ENCODE measurements at places on chromosomes 7 and 10.

GRCh38 chr10:30577048-30577447 lies 52.5 kb downstream of the LYZL2 start:
- no peak for DNase-seq

DNA sequence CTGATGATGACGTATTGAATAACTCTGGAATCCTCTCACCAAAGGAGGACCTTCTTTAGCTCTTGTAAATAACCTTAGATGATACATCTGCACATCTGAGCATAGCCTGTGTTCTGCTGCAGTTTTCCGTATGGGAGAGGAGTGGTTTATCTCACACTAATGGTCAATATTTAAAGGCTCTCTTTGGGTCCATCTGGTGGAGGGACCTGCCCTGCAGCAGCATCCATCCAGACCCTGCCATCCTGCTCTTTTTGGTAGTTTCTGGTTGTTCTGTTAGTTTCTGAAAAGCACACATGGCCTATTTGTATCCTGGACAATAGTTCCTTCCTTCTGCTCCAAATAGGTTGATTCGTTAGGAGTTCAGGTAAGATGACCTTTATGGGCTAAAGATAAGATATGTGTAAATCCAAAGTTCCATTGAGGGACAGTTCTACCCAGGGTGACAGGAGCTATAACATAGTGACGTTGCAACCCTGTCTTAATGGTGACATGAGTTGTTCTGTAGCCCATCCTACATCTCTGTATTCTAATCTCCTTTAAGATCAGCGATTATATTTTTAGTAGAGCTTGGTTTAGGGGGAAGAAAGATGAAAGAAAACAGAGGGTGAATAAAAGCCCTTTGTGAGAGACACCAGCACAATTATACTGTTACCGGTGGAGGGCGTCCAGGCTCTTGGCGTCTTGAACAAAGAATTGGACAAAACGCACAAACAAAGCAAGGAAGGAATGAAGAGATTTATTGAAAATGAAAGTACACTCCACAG lies 60.0 kb upstream of the KLF14 start:
- no peak for DNase-seq

DNA sequence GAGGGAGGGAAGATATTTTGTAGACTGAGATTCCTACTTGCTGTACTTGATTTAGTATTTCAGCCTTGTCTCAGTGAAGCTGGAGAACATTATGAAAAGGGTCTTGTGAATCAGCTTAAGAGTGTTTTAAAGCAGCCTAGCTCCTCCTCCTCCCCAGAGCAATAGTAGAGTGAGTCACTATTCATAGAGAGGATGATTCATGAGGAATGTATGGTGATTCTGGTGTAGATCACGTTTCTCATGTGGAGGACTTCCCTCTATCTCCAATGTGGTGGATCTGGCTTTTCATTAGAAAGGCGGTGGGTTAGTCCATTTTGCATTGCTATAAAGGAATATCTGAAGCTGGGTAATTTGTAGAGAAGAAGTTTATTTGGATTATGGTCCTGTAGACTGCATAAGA lies 340.1 kb upstream of the CHRM2 start:
- no peak for DNase-seq

GRCh38 chr10:11695779-11696178 lies 46.4 kb upstream of the ECHDC3 start:
- no peak for DNase-seq

GRCh38 chr10:77548157-77548556 lies 89.5 kb downstream of the KCNMA1 start:
- DNase-seq, result no peak

All from stimulated activated CD8-positive, alpha-beta memory T cell treated with anti-CD3 and anti-CD28 coated beads, Interleukin-15, amount 100 ng/mL, for 4 hours (primary cell).